ENCODE measurements at places on chromosomes 16 and 17. TPM values are rescaled to one million over a fixed set of nuclear protein-coding genes. Genes with fewer than 3 reads are reported as not detected.

GRCh38 chr17:312476-313148 lies 40.0 kb downstream of the RPH3AL start:
- no peak for DNase-seq
- no peaks in the 10 kb centered on the region for H3K4me1 ChIP-seq
- no peaks in the 10 kb centered on the region for H3K36me3 ChIP-seq
- H3K27me3 ChIP-seq: peaks cover 15% of the 10 kb centered on the region
- no peak overlapping the region for H3K27ac ChIP-seq

DNA sequence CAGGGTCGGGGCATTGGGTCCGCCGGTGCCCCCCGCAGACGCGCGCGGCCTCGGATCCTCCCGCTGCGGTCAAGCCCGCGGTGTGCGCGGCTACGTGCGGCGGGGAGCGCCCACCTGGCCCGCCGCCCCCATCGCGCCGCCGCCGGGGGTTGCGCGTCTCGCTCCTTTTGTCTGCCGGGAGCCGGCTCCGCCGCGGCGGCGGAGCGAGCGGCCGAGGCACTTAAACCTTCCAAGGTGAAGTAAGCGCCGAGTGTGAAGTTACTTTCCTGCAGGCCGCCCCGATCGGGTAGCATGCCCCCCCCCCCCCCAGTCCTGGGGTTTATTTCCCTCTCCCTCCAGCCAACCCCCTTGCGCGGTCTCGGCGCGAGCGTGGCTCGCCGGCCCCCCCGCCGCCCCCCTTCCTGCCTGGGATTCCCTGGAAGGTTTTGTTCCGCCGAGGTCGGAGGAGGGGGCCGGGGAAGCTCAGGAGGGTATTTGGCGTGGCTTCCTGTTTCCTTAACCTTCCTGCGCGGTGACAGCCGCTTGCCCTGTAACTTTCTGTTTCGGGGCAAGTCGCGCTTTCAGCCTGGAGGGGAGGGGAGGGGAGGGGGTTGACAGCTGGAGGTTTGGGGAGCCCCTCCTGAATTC lies 56.6 kb upstream of the GSE1 start:
- peak overlapping the region; percentile 77 for H3K4me3 ChIP-seq
- no peaks in the 10 kb centered on the region for H3K27me3 ChIP-seq
- H3K4me1 ChIP-seq: peaks cover 49% of the 10 kb centered on the region
- peak overlapping the region; percentile 85 for H3K27ac ChIP-seq

- no peaks in the 10 kb centered on the region for H3K36me3 ChIP-seq
- no peak overlapping the region for H3K4me3 ChIP-seq
- H3K27me3 ChIP-seq: peaks cover 3% of the 10 kb centered on the region
- H3K27ac ChIP-seq: no peak overlapping the region
- peaks cover 25% of the 10 kb centered on the region for H3K4me1 ChIP-seq
Measured at GRCh38 chr17:79931817-79932309, 92.6 kb upstream of the CBX4 start.

The TRPV2 gene
- 1.3 TPM for total RNA-seq

- H3K4me1 ChIP-seq: peaks cover 55% of the 10 kb centered on the region
- peak overlapping the region; percentile 85 for H3K27ac ChIP-seq
- peak overlapping the region; percentile 71 for H3K4me3 ChIP-seq
- DNase-seq: no peak
- H3K27me3 ChIP-seq: no peaks in the 10 kb centered on the region
Measured at GRCh38 chr17:17780922-17781590, 55.7 kb downstream of the SREBF1 start.

DNA sequence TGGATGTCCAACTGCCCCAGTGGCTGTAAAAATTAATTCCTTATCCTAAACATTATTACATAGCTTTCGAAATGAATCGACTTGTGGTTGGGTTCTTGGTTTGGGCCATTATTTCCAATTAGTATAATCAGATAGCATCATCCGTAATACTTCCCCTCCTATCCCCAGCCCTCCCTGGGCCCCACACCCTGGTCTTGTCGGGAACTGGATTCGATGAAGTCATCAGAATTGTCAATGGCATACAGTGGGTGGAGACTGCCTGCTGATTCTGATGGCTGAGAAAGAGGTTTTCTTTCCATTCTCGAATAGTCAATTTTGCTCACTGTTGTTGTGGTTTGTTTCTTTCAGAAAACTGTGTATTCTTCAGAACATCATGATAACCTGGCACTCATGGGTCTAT lies 395.1 kb downstream of the SEC14L1 start:
- H3K4me1 ChIP-seq: no peaks in the 10 kb centered on the region
- DNase-seq: no peak
- H3K27me3 ChIP-seq: peaks cover 43% of the 10 kb centered on the region
- H3K27ac ChIP-seq: no peak overlapping the region

The KCNAB3 gene
- 2.6 TPM for total RNA-seq
